ENCODE measurements at places on chromosomes 12 and 14. TPM values are rescaled to one million over a fixed set of nuclear protein-coding genes. Genes with fewer than 3 reads are reported as not detected.

GPR137C gene
- total RNA-seq = 0.59 TPM

CD163 gene
- under 0.01 TPM for total RNA-seq

ZNF385A gene
- total RNA-seq = 0.88 TPM

PTGER2 gene
- 3.3 TPM for total RNA-seq

FGF23 gene
- not detected for total RNA-seq

RPS6KL1 gene
- 0.36 TPM for total RNA-seq

PTCSC3 gene
- total RNA-seq = not detected

LHX5 gene
- total RNA-seq = not detected

REP15 gene
- 3.5 TPM for total RNA-seq

CD9 gene
- total RNA-seq = 19.4 TPM

MGP gene
- total RNA-seq = 16.8 TPM

GPR84 gene
- total RNA-seq = not detected

TOMM20L gene
- not detected for total RNA-seq

PCED1B gene
- 0.29 TPM for total RNA-seq

SERPINA3 gene
- 5.1 TPM for total RNA-seq
